ENCODE measurements at places on chromosomes 2 and 18.
A peak's percentile ranks its signal among the peaks of the same experiment; 100 is the strongest.

DNA sequence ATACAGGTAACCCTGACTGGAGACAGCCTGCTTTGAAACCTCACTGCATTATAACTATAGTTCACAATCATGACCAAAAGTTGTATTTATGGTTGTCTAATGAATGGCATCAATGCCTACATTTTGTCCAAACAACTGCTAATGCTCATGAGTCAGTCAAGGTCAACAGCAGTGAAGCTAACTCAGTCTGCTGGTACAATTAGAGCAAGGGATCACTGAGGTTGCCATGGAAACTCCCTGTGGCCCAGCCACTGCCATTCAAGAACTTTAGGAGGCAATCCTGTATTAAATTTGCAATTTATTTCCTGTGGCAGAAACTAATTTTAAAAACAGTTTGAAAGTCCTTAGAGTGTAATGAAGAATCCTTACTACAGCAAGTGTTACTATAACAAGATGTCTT lies 185.1 kb upstream of the SMAD7 start:
- no peak for DNase-seq

DNA sequence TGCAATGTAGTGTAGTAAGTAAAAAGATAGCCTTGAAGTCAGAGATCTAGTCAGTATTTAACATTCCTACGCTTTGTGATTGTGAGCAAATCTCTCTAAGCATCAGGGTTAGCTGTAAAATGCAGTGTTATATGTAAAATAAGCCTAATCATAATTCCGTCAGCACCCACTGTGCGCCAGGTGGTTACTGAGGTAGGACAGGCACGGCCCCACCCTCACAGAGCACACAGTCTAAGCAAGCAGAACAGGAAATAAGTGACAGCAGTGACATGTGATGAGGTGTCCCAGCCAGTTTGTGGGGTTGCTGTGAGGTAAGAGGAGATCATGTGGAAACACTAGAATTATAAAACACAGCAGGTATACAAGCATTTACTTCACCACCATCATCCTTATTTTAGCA lies 267.1 kb downstream of the ICOS start:
- DNase-seq: no peak

DNA sequence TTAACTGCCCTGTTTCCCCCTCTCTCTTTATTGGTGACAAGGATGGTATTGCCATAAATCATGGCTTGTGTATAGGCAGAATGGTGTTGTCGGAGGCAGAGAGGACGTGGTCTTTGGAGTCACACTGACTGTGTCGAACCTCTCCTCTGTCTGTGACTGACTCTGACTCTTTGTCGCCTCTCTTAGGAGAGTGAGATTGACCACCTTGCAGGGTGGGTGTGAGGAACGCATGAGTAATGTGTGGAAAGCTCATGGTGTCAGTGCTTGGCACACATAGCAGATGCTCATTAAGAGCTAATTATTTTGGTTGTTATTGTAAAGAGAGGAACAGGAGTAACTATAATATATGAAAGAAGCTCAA lies 145.6 kb downstream of the TTC27 start:
- DNase-seq: no peak

GRCh38 chr2:56047136-56047535 lies 123.6 kb upstream of the EFEMP1 start:
- DNase-seq: no peak

DNA sequence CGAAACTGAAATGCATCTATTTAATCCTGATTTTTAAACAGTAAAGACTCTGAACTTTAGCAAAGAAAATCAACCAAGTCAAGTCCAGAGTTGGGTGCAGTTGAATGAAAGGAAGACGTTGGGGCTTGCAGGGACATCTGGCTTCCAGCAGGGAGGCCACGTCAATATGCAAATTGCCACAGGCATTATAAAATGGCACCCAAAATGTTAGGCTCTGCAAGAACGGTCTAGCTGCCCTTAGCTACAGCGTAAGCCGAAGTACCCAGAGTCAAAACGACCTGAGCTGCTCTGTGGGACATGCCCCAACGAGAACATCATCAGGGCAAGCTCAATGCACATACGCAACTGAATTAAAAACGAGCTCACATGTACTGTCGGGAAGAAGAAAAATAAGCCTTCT lies 30.7 kb downstream of the DOCK10 start:
- DNase-seq: no peak

DNA sequence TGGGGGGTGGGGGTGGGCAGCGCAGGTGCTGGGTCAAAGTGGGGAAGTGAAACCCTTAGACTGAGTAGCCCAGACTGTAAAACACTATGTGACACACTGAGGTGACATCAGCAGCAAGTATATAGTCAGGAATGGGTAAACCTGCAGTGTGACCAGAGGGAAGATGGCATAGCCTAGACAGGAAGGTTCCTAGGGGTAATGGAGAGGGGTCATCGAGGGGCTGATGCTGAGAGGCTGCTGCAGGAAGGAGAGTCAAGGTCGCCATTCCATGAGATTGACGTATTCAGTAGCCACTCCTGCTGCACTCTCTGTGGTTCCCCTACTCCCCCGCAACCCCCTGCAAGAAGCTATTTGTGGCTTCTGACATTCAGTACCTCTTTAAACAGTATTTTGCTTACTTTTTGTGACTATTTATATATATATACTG lies 111.7 kb downstream of the CHST9 start:
- DNase-seq: no peak

- DNase-seq: no peak
Observed at GRCh38 chr2:124149571-124149970, 124.5 kb downstream of the CNTNAP5 start.

DNA sequence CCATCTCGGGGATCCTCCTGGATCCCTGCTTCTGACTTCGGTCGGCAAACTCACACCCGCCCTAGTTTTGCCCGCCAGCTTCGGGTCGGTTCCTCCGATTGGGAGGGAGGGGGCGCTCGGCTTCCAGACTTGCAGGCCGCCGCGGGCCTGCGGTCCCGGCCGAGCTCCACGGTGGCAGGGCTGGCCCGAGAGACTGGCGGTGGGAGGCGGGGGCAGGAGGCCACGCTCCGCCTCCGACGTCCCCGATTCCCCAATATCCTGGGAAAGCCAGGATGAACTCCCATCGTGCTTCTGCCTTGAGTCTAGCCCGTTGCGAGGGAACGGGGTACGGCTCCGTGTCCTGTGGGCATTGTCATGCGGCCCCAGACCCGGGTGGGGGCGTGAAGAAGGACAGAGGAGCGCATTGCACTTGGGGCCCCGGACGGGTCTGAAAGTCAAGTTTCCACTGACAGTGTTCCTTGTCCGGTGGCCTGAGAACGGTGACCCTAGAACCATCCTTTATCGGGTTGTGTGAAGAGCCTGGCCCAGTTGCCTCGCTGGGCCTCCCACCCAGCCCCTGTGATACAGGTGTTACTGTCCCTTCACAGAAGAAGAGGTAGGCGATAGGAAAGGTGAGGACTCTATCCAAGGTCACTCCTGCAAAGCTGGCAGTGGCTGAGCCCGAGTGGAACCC lies 2.4 kb upstream of the INHBB start:
- DNase-seq: peak; percentile 75

DNA sequence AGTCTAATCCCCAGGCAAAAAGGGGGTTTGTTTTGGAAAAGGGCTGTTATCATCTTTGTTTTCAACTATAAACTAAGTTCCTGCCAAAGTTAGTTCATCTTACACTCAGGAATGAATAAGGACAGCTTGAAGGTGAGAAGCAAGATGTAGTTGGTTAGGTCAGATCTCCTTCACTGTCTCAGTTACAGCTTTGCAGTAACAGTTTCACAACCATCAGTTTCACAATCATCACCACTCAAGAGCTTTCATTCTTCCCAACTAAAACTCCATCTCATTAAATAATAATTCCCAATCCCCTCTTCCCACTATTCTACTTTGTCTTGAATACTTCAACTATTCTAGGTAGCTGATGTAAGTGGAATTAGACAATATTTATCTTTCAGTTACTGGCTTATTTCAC lies 200.9 kb downstream of the NYAP2 start:
- DNase-seq: no peak

DNA sequence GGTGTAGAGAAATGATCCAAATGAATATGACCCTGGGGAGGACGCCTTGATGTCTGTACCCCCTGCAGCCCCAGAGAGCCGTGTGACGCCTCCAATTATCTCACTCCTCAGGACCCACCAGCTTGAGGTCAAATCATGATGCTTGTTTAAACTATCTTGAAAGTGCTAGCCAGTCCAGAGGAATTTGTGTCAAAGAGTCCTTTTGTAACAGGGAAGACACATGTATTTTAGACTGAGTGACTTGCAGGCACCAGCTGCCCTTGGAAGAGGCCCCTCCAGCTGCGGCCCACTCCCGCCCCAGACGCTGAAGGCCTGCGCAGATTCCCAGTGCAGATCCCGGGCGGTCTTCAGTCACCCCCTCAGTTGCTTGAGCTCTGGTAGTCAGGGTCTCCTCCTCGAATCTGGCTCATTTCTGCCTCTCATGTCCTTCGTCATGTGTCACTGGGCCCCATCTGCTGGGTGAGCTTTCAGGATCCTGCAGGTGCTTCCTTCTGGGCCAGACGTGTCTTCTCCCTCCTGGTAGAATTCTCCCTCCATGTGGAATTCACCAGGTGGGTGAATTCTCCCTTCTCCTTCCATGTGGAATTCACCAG lies 77.4 kb downstream of the RNF144A start:
- DNase-seq: no peak

DNA sequence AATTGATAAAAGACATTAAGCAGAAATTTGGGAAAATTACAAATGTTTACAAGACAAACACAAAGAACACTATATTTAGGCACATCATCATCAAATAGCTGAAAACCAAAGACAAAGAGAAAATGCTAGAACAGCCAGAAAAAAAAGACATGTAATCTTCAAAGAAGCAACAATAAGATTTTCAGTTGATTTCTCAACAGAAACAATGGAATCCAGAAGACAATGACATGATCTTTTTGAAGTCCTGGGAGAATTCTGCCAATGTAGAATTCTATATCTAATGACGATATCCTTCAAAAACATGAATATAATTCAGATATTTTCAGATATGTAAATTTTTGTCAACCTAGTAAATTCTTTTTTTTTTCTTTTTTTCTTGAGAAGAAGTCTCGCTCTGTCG lies 179.0 kb downstream of the PTPRM start:
- DNase-seq: no peak

DNA sequence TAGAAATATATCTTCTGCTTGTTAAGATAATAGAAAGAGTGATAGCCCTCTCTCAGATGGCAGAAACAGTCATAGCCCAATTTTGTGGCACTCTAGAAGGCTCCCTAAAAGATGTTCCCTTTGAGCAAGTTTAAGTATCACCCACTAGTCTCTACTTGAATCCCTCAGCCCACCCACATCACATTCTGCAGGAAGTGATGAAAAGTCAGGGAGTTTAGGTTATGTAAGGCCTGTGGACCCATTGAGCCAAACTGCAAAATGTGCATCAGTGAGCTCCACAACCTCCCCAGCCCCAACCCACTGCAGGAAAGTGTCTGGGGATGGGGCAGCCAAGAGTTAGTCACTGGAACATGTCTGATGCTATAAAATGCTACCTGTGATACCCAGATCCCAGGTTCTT lies 25.6 kb downstream of the ANKRD44 start:
- DNase-seq: no peak

- no peak for DNase-seq
Observed at GRCh38 chr2:232376260-232376659, 2.3 kb upstream of the ALPP start.

DNA sequence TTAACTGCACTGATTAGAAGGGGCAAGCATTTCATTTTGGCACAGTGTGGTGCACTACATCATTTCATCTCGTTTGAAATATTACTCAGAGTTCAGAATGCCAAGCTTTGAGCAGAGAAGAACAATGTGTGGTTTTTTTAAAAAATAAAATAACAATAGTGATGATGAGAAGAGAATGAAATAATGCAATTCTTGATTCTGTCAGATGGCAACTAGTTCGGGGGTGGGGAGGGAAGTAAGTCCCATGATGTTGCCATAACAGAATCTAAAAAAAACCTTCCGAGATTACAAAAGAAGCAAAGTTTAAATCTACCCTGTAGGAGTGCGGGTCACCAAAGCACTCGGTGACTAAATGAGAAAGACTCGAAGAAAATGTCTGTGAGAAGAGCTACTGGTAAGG lies 490.4 kb downstream of the NR4A2 start:
- no peak for DNase-seq

- DNase-seq: no peak
Observed at GRCh38 chr2:84959566-84960506, 11.1 kb upstream of the KCMF1 start.

- DNase-seq: no peak
Observed at GRCh38 chr2:5668682-5669250, 23.4 kb upstream of the SOX11 start.

GRCh38 chr18:78861706-78862105 lies 117.9 kb upstream of the SALL3 start:
- DNase-seq: no peak

DNA sequence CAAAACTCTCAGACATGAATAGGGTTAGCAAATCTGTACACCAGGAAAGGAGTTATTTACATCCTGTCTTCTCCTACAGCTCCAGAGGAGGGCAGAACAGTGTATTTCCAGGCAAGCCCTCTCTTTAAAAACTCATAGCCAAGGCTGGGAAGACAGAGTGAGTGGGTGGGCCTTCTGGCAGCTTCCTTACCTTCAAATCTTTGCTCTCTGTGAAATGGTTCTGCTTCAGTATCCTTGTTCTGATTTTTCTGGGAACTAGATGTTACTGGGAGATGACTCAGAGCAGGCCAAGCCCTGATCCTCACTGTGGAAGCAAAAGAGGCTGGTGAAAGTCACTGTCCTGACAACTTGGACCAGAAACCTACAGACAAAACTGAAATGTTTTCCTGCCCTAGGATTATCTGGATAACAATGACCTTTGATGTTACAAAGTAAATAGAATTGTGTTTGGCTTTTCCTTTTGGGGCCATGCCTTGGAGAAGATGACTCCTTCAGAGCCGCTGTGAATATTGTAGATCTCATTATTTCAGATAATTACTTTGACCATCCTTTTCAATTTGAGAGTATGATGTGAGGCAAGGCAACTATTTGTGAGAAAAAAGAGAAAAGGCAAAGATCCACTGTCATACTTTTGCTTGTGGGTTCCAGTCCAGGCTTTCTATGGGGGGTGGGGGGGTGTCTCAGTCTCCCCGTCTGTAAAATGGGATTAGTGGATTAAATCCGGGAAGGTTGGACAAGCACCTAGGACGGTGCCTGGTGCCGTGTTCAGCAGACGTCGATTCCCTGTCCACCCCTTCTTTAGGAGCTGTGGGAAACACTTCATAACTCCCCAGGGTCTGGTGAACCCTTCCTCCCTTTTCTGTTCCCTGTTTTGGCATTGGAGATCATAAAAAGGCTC lies 644 bp upstream of the QPCT start:
- no peak for DNase-seq

DNA sequence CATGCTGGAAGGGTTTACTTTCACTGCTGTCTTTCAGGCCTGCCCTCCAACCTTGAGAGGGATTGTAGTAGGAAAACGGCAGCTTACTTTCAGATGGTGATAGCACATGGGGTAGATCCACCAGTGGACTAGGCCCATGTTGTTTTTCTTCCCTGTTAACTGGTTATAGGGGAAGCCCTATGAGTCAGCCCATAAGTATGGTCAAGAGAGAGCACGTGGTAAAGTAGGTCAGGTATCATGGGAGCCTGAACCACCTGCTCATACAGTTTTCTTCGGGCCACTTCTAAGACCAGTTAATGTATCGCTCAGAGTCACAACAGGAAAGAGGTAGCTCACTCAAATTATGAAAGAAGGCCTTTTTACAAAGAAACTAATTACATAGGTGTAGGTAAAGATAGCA lies 33.0 kb downstream of the PDK1 start:
- DNase-seq: no peak

All from neuronal stem cell (in vitro differentiated cells).